ENCODE measurements at places on chromosomes 7 and 10.

GRCh38 chr7:108114117-108114841, 15.9 kb downstream of the LAMB4 start:
- no peak overlapping the region for H3K27ac ChIP-seq
- no peaks in the 10 kb centered on the region for H3K36me3 ChIP-seq
- no peak overlapping the region for H3K4me3 ChIP-seq
- no peaks in the 10 kb centered on the region for H3K27me3 ChIP-seq

DNA sequence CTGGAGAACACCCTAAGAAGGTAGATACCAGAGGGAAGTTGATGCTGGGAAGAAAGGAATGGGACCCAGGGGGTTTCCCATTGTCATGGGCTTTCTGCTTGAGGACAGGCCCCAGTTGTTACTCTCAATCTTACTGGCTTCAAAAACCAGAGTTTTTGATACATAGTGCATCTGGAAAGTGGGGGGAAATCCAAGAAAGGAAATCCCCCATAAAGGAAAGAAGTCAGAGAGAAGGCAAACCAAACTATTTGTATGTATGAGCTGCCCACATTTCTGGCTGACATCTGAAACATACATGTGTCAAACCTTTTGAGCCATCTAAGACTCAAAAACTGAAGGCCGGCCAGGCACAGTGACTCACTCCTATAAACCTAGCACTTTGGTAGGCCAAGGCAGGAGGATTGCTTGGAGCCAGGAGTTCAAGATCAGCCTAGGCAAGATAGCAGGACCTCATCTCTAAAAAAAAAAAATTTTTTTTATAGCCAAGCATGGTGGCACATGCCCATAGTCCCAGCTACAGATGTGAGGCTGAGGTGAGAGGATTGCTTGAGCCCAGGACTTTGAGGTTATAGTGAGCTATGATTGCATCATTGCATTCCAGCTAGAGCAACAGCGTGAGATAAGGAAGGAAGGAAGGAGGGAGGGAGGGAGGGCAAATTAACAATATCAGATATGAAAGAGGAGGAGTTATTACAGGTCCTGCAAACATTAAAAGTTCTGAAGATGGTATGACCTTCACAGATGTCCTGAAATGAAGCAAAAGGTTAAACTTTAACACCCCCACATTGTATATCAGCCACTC, 6.7 kb upstream of the COA1 start:
- H3K27ac ChIP-seq: no peak overlapping the region
- no peak overlapping the region for H3K4me3 ChIP-seq
- no peaks in the 10 kb centered on the region for H3K36me3 ChIP-seq

GRCh38 chr10:46028584-46029460, 1.6 kb downstream of the NCOA4 start:
- peaks cover 60% of the 10 kb centered on the region for H3K4me1 ChIP-seq
- H3K27ac ChIP-seq: no peak overlapping the region
- no peaks in the 10 kb centered on the region for H3K36me3 ChIP-seq

DNA sequence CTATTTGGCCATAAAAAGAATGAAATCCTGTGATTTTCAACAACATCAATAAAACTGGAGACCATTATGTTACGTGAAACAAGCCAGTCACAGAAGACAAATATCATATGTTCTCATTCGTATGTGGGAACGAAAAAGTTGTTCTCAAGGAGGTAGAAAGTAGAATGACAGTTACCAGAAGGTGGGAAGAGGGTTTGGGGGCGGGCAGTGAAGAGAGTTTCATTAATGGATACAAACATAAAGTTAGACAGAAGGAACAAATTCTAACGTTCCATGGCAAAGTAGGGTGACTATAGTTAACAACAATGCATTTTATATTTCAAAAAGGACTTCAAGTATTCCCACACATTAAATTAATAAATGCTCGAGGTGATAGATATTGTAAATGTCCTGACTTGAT, 97.4 kb downstream of the ZPBP start:
- H3K27ac ChIP-seq: no peak overlapping the region
- no peaks in the 10 kb centered on the region for H3K27me3 ChIP-seq
- H3K4me3 ChIP-seq: no peak overlapping the region
- no peaks in the 10 kb centered on the region for H3K4me1 ChIP-seq
- no peak for DNase-seq

- no peaks in the 10 kb centered on the region for H3K27me3 ChIP-seq
- no peaks in the 10 kb centered on the region for H3K36me3 ChIP-seq
- H3K27ac ChIP-seq: peak overlapping the region; percentile 77
- DNase-seq: peak; percentile 82
- peak overlapping the region; percentile 53 for H3K4me3 ChIP-seq
Measured at GRCh38 chr10:43689618-43689954, 40.9 kb upstream of the ZNF32 start.

DNA sequence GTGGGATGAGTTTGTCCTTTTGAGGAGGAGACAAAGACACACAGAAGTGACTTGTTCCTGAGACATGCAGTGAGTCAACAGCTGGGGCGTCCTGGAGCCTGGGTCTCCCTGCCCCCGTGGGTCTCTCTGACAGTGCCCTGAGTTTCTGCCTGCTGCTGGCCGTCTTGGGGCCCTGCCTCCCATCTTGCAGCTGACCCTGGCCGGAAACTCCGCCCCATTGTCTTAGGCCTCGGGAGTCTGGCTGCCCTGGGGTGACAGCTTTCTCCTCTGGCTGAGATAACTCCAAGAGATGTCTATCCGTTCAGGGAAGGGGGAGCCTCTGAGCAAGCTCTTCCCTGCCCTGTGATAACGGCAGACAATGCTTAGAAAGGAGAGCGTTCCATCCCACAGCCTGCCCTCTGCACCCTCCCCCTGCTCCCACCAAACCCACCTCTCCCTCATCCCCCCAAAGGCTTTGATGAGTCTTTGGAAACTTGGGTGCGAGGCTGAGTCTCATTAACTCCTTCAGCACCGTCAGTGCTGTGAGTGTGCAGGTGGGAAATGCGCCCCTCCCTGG, 69.5 kb upstream of the PODXL start:
- peaks cover 22% of the 10 kb centered on the region for H3K4me1 ChIP-seq
- no peaks in the 10 kb centered on the region for H3K36me3 ChIP-seq
- no peaks in the 10 kb centered on the region for H3K27me3 ChIP-seq
- no peak for DNase-seq
- no peak overlapping the region for H3K27ac ChIP-seq

DNA sequence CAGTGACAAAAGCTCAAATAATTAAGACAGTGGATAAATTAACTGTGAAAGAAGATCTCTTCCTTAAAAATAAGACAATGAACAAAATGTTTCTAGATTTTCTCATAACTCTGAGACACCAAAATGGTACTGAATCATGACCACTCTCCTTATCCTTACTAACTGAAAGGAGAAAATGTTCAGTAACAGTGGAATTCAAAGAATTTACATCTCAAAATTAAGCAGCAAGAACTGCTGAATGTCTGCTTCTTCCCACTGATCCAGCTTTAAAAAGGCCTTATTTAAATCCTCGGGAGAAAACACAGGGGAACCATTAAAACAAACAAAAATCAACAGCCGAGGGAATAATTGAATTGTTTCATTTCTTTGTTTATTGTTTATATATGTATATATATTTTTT, 27.3 kb upstream of the PLXDC2 start:
- no peaks in the 10 kb centered on the region for H3K4me1 ChIP-seq
- no peaks in the 10 kb centered on the region for H3K36me3 ChIP-seq
- H3K27me3 ChIP-seq: no peaks in the 10 kb centered on the region
- no peak overlapping the region for H3K27ac ChIP-seq
- H3K4me3 ChIP-seq: no peak overlapping the region
- DNase-seq: no peak

- H3K4me3 ChIP-seq: no peak overlapping the region
- H3K4me1 ChIP-seq: peaks cover 15% of the 10 kb centered on the region
Measured at GRCh38 chr7:25496476-25497368, 268.4 kb upstream of the NPVF start.

- peak overlapping the region; percentile 76 for H3K27ac ChIP-seq
- H3K36me3 ChIP-seq: no peaks in the 10 kb centered on the region
- no peaks in the 10 kb centered on the region for H3K27me3 ChIP-seq
Measured at GRCh38 chr10:79241990-79242619, 105.2 kb upstream of the PPIF start.

GRCh38 chr7:45102785-45103712, 8.4 kb downstream of the TBRG4 start:
- peaks cover 89% of the 10 kb centered on the region for H3K36me3 ChIP-seq
- H3K27me3 ChIP-seq: no peaks in the 10 kb centered on the region
- peak; percentile 46 for DNase-seq
- H3K4me1 ChIP-seq: no peaks in the 10 kb centered on the region
- no peak overlapping the region for H3K4me3 ChIP-seq
- no peak overlapping the region for H3K27ac ChIP-seq

- no peaks in the 10 kb centered on the region for H3K4me1 ChIP-seq
- H3K27ac ChIP-seq: no peak overlapping the region
- H3K4me3 ChIP-seq: no peak overlapping the region
- no peak for DNase-seq
- H3K27me3 ChIP-seq: no peaks in the 10 kb centered on the region
Measured at GRCh38 chr10:73517166-73517888, 21.5 kb upstream of the PPP3CB start.

DNA sequence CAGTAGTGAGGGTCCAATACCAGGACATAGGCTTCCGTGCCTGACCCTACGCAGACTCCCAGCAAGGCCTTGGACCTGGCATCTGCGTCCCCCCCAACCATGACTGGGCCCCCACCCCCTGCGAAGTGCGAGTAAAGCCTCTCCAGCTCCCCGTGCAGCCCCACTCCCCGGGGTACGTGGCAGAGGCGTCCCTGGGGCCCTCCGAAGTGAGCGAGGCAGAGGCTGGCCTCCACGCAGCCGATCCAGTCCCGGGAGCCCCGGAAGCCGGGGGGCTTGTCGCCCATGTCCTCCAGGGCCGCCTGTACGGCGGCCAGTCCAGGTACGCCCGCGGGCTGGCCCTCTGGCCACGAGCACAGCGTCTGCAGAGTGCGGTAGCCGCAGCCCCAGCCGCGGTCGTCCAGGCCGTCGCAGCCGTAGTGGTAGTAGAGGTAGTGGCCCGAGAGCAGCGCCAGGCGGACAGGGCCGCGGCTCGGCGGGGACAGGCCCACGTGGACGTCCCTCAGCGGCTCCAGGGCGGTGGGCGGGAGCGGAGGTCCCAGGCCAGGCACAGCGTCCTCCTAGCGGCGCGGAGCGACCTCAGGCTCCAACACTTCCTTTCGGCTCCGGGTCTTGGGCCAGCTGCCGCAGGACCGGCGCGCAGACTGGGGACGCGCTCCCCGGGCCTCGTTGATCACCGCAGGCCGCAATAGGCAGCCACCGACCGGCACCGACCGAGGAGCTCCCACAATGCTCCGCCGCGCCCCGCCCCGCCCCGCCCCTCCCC, at the start of gene UFSP1:
Gene UFSP1, minus strand, starts transcription at position 728 of the 763 bp plus-strand sequence. Its CDS starts 444 bp downstream, at position 284.
- H3K4me1 ChIP-seq: peaks cover 28% of the 10 kb centered on the region
- H3K36me3 ChIP-seq: peaks cover 38% of the 10 kb centered on the region
- DNase-seq: peak; percentile 72
- H3K27ac ChIP-seq: peak within 1 kb of the TSS; percentile 94
- peak within 1 kb of the TSS; percentile 65 for H3K4me3 ChIP-seq

DNA sequence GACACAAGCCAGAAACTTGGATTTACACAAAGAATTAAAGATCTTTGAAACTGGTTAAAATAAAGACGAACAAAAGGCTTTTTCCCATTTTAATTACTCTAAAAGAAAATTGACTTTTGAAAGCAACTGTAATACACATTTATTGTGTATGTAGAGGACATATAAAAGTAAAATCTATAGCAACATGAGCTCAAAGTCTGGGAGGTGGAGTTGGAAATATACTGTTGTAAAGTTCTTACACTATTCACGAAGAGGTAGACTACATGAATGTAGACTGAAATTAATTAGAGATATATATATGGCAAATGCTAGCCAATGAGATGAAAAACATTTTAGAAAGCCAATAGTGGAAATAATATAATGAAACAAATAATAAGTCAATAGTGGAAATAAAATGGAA, 251.0 kb downstream of the AHR start:
- no peaks in the 10 kb centered on the region for H3K36me3 ChIP-seq
- peaks cover 8% of the 10 kb centered on the region for H3K4me1 ChIP-seq
- no peak overlapping the region for H3K4me3 ChIP-seq
- no peaks in the 10 kb centered on the region for H3K27me3 ChIP-seq
- no peak for DNase-seq

DNA sequence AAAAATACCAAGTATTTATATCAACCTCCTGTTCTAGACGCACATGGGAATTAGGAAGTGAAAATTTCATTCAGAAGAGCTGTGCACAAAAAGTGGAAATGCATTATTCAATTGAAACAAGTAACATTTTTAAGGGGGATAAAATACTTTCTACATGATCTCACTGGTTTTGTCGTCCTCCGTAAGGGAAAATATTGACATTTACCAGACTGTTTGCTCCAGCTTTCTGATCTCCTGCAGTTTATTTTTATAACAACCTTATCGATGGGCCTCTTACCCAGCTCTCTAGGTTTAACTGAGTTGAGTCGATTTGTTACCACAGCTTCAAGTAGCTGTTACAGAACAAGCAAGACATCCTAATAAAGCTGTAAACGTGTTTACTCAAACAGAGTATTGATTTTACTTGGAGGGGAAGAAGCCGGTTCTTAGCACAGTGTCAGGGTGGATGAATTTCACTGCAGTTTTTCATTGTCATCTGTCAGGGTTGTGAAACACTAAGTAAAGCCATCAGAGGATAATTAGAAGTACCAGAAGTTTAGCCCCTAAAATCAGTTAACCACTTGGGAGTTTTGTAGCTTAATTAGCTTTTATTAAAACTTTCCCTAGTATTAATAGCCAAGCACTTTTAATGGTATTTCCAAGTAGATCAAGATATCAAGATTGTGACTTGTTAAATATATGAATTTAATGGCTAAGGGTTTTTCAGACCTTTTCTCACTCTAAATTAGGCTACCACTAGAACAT, 142.6 kb upstream of the KAT6B start:
- H3K4me3 ChIP-seq: no peak overlapping the region
- H3K4me1 ChIP-seq: no peaks in the 10 kb centered on the region
- no peaks in the 10 kb centered on the region for H3K27me3 ChIP-seq
- no peak for DNase-seq
- no peak overlapping the region for H3K27ac ChIP-seq
- no peaks in the 10 kb centered on the region for H3K36me3 ChIP-seq

- no peaks in the 10 kb centered on the region for H3K36me3 ChIP-seq
- peak overlapping the region; percentile 88 for H3K4me3 ChIP-seq
- H3K27me3 ChIP-seq: no peaks in the 10 kb centered on the region
Measured at GRCh38 chr10:87095236-87095945, 385 bp downstream of the SHLD2 start.

DNA sequence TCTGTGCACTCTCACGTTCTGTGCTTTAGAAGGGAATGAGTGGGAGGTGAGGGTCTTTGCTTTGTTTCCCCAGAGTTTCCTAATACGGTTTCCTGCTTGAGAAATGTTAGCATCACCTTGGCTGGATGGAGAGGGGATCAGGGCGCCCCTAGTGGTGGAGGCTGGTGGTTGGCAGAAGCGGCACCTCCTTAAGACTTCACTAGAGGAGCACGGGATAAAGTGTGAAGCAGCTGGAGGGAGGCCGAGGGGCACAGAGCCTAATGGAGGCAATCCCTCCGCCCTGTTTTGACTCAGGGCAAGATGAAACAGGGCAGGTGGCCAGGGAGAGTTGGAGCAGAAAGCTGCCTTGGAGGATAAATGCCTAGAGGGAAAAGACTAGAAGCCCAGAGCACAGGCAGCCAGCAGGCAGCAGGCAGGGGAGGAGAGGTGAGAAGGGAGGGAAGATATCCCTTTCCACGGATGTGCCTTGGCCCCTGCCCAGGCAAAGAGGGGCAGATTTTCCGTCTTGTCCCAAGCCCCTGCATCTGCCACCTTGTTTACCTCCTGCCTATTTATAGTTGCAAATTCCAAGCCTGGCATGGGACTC, 56.0 kb upstream of the BTRC start:
- DNase-seq: peak; percentile 68
- no peak overlapping the region for H3K27ac ChIP-seq
- H3K27me3 ChIP-seq: peaks cover 12% of the 10 kb centered on the region
- H3K4me3 ChIP-seq: no peak overlapping the region
- no peaks in the 10 kb centered on the region for H3K36me3 ChIP-seq
- no peaks in the 10 kb centered on the region for H3K4me1 ChIP-seq

- H3K27ac ChIP-seq: no peak overlapping the region
- DNase-seq: no peak
- H3K4me1 ChIP-seq: no peaks in the 10 kb centered on the region
- no peaks in the 10 kb centered on the region for H3K27me3 ChIP-seq
- H3K4me3 ChIP-seq: no peak overlapping the region
Measured at GRCh38 chr10:108850138-108850854, 1073.0 kb downstream of the XPNPEP1 start.
